ENCODE measurements at places on chromosomes 5 and 9. TPM values are rescaled to one million over a fixed set of nuclear protein-coding genes. Genes with fewer than 3 reads are reported as not detected.

DNA sequence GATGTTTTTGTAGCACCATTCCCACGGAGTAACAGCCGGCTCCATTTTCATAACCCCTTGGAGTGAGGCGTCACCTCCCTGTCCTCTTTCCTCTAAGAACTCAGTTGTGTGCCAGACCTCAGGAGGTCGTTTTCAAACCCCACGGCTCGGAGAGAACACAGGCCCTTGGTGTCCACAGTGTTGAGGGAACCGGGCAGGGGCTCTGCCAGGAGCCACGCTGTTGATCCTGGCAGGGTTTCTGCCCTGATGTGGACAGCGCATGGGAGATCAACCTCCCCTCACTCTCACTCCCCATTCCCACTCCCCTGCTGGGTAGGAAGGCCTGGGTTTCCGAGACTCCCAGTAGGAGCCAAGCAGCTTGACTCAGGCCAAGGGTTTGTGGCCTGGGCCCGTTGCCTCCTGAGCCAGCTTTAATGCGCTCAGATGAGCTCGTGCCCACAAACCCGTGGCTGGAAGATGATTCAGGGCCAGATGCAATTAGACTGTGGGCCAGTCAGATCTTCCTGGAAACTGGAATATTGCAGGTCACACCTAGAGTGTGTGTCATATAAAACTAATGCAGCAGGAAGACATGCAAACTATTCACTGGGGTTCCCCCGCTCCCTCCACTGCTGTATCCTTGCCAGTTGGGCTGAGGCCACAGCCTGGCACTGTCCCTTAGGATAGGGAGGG, 133.4 kb downstream of the SLC12A2 start:
- H3K4me1 ChIP-seq, result peaks cover 3% of the 10 kb centered on the region
- no peak overlapping the region for H3K4me3 ChIP-seq
- DNase-seq, result peak; percentile 95

GRCh38 chr5:154368041-154368800, 77.6 kb upstream of the SAP30L start:
- H3K4me3 ChIP-seq, result no peak overlapping the region
- H3K27ac ChIP-seq, result peak overlapping the region; percentile 67
- no peaks in the 10 kb centered on the region for H3K36me3 ChIP-seq
- H3K4me1 ChIP-seq, result peaks cover 36% of the 10 kb centered on the region

Gene PCDHGB3
- total RNA-seq, result 5.8 TPM

DNA sequence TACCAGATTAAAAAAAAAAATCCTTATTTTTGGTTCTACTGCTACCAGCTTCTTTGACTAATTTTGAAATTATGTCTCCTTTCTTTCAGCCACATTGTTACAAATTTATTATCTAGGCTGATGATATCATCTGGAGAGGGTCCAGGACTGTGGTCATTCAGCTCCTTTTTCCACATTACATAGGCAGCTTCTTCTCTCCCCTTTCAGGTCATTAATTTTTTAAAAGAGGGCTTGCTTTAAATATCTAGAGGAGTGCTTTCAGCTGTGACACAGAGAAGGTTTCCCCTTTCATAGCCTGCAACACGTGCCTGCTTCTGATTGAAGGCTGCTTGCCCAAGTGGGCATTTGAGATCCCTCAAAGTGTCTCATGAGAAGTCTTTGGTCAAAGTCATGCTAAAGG, 155.7 kb upstream of the PAPPA start:
- no peaks in the 10 kb centered on the region for H3K27me3 ChIP-seq
- peak overlapping the region; percentile 39 for H3K27ac ChIP-seq
- no peaks in the 10 kb centered on the region for H3K36me3 ChIP-seq
- peak; percentile 85 for DNase-seq

Measured in fibroblast of lung (primary cell).